ENCODE measurements at places on chromosomes 1 and 21. TPM values are rescaled to one million over a fixed set of nuclear protein-coding genes. Genes with fewer than 3 reads are reported as not detected.

DNA sequence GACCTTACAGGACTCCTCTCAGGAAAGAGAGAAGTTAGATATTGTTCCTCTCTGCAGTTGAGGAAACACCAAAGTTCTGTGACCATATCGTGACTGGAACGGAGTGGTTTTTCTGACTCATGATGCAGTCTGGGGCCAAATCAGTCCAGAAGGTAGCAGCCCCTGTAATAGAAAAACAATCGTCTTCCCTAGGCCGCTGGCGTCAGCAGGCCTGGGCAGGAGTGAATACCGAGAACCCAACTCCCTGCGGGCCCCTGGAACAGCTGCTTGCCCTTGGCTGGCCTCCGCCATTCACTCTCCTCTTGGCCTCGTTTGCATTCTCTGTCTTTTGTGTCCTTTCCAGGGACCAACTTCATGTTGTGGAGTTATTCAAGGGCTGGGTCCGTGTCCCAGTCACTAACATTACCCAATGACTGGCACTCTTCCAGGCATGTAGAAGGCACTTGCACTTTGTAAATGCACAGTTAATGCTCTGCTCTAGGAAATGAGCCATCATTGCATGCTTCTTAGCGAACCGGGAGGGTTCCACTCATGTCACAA, 10.9 kb upstream of the CD101 start:
- no peak for DNase-seq

DNA sequence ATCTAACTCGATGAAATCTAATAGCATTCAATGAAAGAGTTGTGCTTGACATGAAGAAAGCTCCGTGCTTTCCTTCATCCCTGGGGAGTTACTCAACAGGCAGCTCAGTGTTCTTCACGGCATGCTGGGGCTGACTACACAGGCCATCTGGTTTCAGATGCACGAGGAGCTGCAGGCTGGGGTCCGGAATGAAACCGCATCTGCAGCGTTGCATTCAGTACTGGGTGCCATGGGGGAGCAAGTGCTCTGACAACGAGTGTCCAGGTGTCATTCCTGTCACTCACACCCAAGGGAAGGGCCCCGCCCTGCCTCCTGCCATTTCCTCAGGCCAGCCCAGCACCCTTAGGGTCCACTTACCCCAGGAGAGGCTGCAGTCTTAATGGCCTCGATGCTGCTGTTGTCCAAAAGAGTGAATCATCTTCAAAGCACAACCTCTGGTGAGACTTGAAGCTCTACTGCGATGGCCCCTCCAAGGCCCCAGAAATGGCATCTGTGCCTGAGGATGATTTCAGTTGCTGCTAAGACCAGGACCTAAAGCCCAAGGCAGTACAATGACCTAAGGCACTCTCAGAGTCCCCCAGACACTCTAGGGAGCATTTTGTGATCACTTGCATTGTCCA, 61.4 kb downstream of the STUM start:
- DNase-seq, result no peak

- no peak for DNase-seq
Measured at GRCh38 chr1:24322470-24323177, 3.5 kb downstream of the GRHL3 start.

The GJB3 gene
- not detected for total RNA-seq

DNA sequence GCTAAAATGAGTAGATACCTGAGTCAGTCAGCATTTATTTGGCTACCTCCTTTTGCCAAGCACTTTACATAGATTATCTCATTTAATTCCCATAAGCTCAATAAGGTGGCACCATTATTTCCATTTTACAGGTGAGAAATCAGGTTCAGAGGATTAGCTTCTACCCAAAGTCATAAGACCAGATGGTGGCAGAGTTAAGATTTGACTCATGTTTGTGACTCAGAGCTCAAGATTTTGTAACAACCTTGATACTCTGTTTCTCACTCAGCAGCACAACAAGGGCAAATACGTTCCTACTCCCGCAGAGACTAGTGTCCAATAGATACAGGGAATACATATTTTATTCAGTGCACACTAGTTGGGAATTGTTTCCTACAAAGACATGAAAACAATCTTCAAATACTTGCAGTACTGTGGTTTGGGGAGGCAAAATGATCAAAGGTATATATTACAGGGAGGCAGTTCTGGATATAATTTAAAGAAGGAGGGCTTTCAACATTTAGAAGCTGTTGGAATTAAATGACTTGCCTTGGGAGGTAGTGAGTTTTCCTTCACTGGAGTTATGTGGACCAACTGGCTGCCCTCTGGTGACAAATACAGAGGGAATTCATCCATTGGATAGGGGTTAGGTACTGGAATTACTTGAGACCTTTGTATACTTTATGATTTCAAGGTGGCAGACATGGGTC, 3.6 kb downstream of the LEPR start:
- DNase-seq, result peak; percentile 43

DNA sequence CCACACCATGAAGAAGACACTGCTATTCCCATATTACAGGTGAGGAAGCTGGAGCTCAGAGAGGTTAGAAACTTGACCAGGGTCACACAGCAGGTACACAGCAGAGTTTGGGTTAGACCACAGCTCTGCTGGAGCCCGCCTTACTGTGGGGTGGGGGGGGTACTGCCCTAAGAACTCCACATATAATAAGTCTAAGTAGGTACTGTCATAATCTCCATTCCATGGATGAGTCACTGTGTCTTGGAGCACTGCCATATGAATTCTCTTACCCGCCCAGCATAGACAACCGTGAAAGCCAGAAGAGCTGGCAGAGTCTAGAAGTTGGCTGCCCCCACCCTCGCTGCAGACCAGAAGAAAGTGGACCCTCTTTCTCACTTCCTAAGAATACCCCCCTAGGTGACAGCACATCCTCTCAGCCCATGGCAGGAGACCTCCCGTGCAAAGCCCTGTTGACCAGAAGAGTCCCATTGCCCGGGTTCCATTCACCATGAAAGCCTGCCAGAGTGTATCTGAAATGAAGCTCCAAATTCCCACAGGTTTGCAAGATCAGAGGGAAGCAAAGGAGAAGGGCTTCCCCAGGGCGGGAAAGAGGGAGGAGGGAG, 5.2 kb upstream of the PLA2G2D start:
- DNase-seq, result no peak

Data from activated CD8-positive, alpha-beta memory T cell treated with anti-CD3 and anti-CD28 coated beads, Interleukin-2, amount 10 ng/mL, durations not matched to agents 7 days and 5 days (primary cell).